ENCODE measurements at places on chromosomes 3 and 15.

GRCh38 chr3:61353382-61353781, 102.1 kb upstream of the FHIT start:
- no peak for DNase-seq

DNA sequence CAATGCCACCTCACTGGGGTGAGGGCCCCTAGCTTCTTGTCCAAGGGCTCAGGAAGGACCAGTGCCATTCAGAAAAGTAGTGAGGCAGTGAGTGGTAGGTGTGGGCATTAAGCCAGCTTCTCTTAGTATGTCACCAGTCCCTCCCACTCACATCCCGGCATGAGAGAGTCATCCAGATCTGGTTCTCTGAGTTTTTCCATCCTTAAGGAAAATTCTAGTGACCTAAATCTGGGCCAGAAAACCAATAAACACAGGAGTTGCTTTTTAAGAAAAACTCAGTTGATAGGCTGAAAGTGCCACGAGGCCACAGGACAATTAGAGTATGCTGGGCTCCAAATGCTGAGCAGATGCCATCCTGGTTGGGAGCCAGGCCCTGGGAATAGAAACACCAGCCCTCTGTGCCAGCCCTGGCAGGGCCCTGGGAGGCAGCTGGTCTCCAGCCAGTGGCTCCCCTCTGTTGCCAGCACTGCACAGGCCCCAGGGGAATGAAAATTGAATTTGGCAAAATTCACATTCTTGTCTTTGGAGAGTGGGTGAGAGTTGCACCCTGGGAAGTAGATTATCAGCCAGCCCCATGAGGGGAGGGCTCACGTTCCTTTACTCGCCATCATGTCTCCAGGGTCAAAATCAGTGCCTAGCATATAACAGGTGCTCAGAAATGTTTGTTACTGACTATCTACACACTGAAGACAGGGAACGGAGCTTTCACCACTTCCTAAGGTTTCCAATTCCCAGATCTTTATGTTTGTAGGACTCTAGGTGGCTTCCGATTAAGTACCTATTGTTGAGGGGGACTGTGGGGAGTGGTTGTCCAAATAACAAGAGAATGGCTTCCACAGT, 52.8 kb downstream of the FAM43A start:
- no peak for DNase-seq

- no peak for DNase-seq
Measured at GRCh38 chr15:53611145-53611920, 148.1 kb downstream of the WDR72 start.

DNA sequence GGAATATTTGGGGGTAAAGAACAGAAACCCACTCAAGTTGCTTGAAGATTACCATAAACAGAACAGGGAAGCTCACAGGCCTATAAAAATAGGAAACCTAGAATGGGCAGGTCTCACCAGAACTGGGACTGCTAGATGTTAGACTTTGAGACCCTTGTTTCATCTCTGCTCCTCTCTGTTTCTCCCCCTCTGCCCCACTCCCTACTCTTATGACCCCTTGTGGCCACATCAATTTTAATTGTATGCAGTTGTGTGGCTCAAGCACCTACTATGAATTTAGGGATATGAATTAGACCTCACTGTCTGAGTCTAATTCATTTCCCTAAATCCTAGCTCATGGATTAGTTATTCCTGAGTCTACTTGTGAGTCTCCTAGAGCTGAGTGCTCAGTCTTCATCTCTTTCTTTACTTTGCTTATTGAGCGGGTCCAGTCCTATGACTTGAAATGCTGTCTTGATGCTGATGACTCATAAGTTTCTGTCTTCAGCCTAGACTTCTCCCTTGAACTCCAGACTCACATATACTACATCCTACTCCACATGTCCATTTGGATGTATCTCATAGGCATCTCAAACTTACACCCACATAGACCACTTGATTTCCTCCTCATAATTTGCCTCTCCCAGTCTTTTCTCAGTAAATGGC, 78.7 kb downstream of the ITPR1 start:
- DNase-seq, result no peak
